ENCODE measurements at places on chromosomes 11 and 22.

- no peak for DNase-seq
These were observed 129.7 kb downstream of the SNX19 start for GRCh38 chr11:130786586-130786985.

GRCh38 chr22:30262917-30263741, 3.5 kb downstream of the OSM start:
- peak; percentile 83 for DNase-seq

DNA sequence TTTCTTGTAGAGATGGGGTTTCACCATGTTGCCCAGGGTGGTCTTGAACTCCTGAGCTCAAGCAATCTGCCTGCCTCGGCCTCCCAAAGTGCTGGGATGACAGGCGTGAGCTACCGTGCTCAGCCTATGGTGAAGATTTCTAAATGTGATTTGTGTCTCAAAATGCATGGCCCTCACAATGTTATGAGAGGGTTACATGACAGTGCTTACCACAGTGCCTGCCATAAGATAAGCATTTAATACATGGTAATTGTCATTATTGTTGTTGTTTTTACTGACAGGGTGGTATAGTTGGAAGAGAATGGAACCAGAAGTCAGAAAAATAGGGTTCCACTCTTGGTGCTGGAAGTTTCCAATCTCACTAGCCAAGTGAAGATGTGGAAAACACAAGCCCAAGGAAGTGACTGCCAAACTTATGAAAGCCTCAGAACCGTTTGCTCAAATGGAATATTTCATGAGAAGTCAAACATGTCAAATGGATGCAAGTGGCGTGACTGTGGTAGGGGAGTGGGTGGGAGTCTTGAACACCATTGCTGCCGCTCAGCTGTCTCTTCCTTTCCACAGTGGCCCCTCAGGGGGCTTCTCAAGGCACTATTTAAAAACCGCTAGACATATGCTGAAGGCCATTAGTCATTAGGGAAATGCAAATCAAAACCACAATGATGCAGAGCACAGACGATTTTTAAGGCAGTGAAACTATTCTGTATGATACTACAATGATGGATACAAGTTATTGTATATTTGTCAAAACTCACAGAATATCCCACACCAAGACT, 29.1 kb upstream of the LMO2 start:
- DNase-seq, result peak; percentile 93

DNA sequence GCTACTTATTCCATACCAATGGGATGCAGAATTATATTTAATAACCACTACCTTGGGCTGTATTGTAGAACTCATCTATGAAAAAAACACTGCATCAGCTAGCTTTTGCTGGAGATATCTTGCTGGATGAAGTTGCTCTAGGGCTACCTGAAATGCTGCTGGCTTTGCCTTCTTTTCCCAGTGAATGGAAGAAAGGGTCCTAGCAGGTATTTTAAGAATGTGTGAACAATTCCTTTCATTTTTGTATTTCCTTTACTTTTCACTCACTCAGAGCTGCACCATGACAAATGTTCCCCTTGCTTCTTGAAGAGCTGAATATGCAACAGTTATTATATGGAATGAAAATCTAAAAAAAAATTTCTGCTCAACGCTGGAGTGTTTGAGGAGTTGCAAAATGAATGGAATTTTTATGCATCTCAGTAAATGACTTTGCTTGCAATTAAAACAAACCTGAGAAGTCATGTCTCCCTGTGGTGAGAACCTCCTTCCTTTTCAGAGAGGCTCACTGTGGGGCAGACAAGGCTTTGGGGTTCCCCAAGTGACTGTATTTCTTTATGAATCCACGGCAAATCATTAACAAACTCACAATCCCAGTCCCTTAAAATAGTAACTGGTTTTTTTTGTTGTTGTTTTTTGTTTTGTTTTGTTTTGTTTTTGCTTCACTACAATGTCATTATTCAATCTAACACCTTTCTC, 566.8 kb upstream of the KIRREL3 start:
- no peak for DNase-seq

DNA sequence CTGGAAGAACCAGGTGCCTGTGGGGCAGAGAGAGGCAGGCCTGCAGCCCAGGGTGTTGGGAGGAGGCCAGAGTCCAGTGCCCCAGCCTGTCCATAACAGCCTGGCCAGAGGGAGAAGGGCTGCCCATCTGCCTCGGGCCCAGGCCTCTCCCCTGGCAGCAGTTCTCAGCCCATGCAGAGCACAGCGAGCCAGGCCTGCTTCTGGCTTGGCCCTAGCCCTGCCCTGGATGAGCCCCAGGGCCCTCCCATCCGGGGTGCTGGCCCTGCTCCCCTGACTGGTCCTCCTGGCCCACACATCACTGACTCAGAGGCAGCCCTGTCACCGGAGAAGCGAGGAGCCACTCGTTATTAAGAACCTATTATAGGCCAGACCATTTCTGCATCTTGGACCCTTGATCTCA, 19.7 kb upstream of the MYRF start:
- peak; percentile 28 for DNase-seq

GRCh38 chr11:61553373-61554171, 27.3 kb downstream of the SYT7 start:
- DNase-seq, result no peak

DNA sequence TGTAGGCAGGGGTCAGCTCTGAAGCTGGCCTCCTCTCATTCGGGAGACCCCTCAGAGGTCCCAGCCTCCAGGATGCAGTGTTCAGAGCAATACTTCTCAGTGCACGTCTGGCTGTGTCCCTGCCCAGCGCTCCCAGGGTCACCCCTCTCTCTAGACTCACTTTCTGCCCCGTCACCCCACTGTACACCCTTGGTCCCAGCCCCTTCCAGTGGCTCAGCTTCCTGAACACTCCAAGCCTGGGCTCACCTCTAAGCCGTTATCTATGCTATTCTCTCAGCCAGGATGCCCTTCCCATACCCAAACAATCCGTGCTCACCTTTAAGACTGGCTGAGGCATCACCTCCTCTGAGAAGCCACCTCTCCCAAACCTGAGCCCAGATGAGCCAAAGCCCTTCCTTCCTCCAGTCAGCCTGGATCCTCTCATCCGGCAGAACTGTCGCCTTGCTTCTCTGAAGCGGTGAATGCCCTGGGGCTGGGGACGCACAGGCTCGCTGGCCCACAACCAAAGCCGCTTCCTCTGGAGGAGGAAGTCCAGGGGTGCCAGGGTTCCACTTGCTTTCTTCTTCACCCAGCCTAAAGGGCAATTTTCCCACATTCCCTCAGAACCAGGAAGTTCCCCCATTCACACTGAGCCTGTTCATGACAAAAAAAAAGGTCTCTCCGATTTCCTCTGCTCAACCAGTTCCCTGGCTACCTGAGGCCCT, 13.7 kb upstream of the CDKN1C start:
- peak; percentile 65 for DNase-seq

DNA sequence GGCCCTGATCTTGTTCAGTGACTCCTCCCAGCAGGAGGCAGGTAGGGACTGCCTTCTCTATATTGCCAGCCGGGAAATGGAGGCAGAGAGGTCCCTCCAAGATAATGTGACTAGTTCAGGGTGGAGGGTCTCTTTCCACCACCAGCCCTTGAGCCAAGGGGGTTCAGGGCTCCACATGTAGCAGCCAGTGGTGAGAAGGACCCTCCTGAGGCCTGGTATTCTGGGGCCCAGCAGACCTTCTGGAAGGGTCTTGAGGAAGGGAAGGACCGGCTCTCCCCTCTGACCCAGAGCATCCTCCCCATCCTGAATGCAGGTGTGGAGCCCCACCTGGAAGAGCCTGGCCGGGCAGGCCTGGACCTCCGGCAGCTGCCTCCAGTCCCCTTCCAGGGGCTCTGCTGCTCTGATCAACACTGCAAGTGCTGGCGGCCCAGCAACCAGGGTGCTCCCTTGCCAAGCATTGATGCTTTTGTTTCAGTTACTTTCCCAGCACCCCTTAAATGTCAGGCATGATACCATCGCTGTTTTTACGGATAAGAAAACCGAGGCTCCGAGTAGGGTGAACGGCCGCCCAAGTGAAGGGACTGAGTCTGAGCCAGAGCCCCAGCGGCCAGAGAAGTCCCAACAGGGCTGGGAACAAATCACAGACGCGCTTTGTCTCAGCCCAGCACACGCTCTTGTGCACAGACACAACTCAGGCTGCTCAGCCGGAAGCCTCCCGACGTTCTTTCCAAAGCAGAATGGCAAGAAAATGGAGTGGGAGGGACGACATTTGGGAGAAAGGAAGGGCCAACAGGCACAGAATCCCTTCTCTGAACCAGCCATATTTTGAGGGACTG, 38.8 kb downstream of the DKK3 start:
- DNase-seq, result no peak

GRCh38 chr22:35930933-35931332, 97.7 kb downstream of the RBFOX2 start:
- DNase-seq, result peak; percentile 40

DNA sequence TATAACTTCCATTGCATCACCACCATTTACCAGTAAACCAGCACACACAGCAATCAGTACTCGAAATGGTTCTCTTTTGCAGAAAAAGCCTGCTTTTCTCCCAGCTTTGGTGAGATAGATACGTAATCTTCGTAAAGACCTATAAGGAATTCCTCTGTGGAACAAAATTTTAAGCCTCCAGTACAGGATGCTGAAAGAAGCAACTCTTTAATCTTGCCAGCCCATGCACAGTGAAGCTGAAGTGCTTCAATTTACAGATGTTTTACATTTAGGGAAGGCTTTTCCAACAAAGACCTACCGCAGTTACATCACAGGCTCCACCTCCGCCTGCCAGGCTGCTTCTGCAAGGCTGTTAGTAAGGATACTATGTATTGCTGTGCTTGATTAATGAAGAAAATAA, 1.9 kb downstream of the ELMOD1 start:
- DNase-seq, result no peak

GRCh38 chr11:112454841-112455240, 194.2 kb upstream of the PLET1 start:
- no peak for DNase-seq

GRCh38 chr11:69121621-69122325, 34.0 kb upstream of the SMIM38 start:
- DNase-seq, result no peak

- DNase-seq, result no peak
These were observed 55.9 kb upstream of the FGF3 start for GRCh38 chr11:69874984-69875624.

DNA sequence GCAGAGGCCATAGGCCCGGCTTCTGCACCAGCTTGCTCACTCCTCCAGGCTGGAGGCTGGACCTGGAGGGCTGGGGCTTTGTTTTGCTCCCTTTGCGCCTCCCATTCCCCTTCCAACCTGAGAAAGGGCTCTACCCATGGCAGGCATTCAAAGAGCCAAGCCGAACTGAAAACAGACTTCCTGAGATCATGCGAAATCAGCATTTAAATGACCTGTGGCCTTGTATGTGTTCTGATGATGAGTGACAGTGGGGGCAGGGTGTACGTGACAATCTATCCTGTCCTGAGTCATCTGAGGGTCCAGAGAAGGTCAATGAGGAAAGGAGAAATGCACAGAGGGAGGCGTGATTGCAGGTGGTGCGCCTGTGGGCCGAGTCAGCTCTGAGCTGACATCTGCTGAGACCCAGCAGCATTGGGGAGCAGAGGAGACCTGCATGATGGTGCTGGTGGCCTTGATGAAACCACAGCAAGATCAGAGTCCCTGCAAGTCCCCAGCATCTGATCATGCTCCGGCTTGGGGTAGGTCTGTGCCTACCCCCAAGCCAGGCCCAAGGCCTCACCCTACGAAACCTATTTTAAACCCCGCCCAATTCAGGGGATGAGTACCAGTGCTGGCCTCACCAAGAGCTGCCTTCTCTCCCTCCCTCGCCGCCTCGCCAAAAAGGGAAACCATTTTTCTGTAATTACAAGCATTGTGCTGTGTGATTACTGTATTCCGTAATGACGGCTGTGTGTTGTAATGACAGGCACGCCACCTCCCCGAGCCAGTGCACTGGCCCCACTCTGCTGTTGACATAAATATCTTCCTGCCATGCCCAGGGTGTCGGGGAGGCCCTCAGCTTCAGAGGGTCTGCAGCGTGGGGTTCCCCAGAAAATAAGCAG, 95.2 kb upstream of the ANO1 start:
- no peak for DNase-seq

- DNase-seq, result peak; percentile 33
These were observed 72.1 kb upstream of the CD44 start for GRCh38 chr11:35066783-35067423.

- no peak for DNase-seq
These were observed 3.0 kb downstream of the AQP11 start for GRCh38 chr11:77592727-77593126.

DNA sequence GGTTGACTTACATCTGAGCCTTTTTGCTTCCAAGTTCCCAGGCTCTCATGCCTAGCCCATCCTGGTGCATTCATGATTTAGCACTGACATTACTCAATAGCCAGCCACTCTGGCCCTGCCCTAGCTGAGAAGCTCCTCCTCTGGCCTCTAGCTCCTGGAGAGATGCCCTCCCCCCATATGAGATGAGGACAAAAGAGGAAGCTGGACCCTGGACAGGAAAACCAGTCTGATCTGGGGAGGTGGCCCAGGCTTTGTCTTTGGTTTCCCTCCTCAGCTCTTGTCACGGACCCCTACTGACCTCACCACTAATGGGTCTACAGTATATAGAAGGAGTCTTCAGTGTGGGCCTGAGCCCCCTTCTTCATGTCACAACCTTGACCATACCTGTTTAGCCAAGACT, 3.0 kb downstream of the RHOG start:
- peak; percentile 95 for DNase-seq

GRCh38 chr11:65381716-65382032, 772 bp downstream of the SLC25A45 start:
- peak; percentile 74 for DNase-seq

- no peak for DNase-seq
These were observed 20.9 kb upstream of the JHY start for GRCh38 chr11:122861631-122862030.

DNA sequence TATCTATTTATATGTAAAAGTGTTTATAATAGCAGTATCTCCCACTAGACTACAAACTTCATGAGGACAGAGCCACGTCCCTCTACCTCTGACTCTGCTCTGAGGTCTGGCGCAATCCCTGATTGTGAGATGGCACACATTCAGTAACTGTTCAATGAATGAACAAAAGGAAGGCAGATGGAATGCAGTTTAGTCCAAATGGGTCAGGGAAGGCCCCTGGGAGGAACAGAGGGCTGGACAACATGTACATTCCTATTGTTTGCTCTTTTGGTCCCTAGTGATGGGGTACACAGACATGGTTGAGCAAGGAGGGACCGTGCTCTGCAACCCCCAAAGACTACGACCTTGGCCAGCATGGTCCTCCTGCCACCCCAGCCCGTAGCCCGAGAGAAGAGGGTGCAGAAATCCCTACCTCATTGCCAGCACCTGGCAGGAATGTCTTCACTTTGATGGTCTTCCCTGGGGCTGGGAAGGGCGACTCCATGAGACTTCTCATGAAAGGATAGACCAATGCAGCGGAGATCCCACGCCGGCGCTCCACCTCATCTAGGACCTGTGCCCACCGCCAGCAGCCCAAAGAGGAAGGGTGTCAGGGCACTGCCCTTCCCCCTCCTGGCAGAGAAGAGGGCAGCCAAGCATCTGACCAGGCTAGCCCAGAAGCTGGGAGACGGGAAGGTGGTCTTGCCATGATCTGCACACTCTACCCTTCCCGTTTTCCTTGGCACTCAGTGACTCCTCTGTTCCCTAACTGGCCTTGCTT, 24.3 kb downstream of the RPL27A start:
- no peak for DNase-seq

DNA sequence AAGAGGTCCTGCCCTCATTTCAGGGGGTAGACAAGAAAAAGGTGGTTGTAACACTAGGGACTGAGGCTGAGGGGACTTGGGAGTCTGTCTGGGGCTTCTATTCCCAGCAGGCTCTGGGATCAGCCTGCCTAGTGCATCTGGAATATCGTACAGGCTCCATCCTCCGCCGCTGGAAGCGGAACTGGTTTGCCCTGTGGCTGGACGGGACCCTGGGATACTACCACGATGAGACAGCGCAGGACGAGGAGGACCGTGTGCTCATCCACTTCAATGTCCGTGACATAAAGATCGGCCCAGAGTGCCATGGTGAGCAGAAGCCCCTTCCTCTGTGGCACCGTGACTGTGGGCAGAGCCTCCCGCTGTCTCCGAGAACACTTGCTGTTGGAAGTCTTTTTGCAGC, 4.0 kb downstream of the PLEKHB1 start:
- DNase-seq, result no peak
